ENCODE measurements at places on chromosomes 7 and 10. TPM values are rescaled to one million over a fixed set of nuclear protein-coding genes. Genes with fewer than 3 reads are reported as not detected.

Gene COL13A1
- total RNA-seq = not detected

DNA sequence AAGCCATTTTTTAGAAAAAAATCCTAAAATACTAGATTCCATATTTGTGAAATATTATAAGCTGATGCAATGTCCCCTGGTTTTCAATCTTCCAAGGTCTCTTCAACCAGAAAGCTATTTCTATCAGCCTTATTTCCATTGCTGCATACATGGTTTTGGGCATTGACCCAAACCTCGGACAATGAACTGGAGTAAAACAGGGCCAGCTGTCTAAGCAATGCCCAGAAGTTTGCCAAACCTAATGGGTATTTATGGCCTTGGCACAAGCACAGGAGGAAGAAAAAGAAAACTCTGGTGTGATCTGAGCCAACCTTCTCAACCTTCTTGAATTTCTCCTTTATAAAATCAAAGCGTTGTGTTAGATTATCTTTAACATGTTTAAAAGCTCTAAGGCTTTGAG lies 402.3 kb downstream of the DNAJB9 start:
- H3K4me1 ChIP-seq = no peaks in the 10 kb centered on the region
- no peak overlapping the region for H3K27ac ChIP-seq
- no peaks in the 10 kb centered on the region for H3K36me3 ChIP-seq
- no peak for DNase-seq
- H3K27me3 ChIP-seq = 0 out of 2 replicates have a peak, but pooled peaks cover 3% of the 10 kb centered on the region

DNA sequence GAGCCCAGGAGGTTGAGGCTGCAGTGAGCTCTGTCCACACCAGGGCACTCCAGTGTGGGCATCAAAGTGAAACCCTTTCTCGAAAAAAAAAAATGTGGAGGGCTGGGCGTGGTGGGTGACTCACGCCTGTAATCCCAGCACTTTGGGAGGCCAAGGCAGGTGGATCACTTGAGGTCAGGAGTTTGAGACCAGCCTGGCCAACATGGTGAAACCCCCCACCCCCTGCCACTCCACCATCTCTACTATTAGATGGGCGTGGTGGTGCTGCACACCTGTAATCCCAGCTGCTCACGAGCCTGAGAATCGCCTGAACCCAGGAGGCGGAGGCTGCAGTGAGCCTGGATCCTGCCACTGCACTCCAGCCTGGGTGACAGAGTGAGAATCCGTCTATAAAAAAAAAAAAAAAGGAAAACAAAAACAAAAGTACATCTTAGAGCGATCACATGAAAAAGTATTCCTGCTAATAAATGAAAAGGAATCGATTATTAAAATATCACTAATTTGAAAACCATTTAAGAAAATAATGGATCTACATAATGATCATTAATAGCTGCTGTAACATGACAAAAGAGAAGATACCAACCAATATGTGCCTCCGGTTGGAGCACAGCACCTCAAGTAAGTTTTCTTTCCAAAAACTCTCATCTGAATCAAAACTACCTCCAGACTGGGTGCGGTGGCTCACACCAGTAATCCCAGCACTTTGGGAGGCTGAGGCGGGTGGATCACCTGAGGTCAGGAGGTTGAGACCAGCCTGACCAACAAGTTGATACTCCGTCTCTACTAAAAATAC lies 4.9 kb downstream of the HNRNPF start:
- H3K36me3 ChIP-seq = peaks cover 32% of the 10 kb centered on the region
- peak overlapping the region; percentile 50 for H3K27ac ChIP-seq
- peak overlapping the region; percentile 98 for H3K4me3 ChIP-seq
- peaks cover 73% of the 10 kb centered on the region for H3K4me1 ChIP-seq

DNA sequence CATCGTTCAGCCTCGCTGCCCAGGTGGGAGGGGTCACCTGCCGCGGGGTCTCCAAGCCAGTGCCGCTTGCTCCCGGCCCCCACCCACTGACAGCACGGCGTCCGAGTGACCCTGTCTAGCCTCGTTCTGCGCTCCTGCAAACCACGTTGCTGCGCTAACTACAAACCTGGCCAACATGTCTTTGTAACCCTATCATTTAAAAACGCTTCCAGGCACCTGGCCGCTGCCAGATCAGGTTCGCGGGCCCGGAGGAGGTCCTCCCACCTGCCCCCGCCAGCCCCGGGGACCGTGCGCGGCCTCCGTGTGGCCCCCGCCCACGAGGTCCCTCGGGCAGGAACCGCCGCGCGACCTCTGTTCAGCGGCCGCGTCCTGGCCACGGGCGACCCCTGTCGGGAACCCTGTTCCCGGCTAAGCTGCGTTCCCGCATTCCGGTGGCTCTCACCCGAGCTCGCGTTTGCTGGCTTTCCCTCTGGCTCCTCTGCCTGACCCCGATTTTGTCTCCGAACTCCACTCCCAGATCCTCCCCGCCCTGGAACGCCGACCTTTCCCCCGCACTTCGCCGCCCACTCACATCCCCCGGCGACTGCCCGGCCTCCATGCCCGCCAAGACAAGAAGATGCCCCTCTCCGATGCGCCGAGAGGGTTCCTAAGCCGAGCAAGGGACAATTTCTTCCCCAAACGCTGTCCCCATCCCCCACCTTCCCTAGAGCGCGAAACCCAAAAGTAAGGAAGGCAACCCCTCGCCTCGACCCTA lies 2.4 kb downstream of the SFMBT2 start:
- peaks cover 20% of the 10 kb centered on the region for H3K36me3 ChIP-seq
- H3K4me1 ChIP-seq = peaks cover 37% of the 10 kb centered on the region
- peak overlapping the region; percentile 81 for H3K4me3 ChIP-seq
- H3K27ac ChIP-seq = peak overlapping the region; percentile 91
